ENCODE measurements at places on chromosomes 1 and 21.

GRCh38 chr1:43817304-43817939 is 110.1 kb downstream of the ST3GAL3 start:
- DNase-seq = no peak

- no peak for DNase-seq
Measured at GRCh38 chr1:114901814-114902213, 47.2 kb downstream of the SYCP1 start.

DNA sequence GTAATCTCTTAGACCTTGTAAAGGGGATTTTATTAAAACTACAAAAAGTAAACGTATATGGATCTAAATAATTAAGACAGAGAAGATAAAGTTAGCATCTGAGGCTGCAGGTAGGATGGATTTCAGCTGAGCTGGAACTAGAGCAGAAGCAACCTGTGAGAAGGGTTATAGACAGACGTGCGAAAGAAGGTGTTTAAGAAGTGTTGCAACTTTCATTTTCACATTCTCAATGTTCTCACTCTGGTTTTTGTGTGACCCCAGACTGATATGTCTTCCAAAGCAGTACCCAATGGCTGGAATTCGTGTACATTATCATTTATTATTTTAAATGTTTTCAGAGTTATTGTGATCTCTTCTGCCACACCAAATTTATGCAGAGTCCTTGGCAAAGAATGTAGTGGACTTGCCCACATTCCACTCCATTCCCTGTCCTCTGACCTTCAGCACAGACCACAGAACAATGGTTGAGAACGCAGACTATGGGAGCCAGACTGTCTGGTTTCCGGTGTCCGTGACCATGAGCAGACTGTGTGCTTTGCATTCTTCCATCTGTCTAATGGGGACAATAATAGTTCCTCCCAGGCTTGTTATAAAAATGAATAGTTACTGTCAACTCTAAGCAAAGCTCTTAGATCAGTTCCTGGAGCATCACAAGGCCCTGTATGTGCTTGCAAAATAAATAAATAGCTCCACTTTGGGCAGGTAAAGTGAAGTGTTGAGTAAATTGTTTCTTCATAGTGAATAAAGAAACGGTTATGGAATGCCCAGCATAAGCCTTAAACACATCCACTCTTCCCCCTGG is 140.6 kb upstream of the SAMSN1 start:
- no peak for DNase-seq

GRCh38 chr1:67688526-67689219 is 3.7 kb downstream of the GADD45A start:
- no peak for DNase-seq

GRCh38 chr1:192225266-192225665 is 67.0 kb downstream of the RGS18 start:
- no peak for DNase-seq

GRCh38 chr1:65319141-65319540 is 9.8 kb downstream of the DNAJC6 start:
- DNase-seq = no peak

GRCh38 chr1:183272390-183272848 is 86.4 kb downstream of the LAMC2 start:
- DNase-seq = no peak

DNA sequence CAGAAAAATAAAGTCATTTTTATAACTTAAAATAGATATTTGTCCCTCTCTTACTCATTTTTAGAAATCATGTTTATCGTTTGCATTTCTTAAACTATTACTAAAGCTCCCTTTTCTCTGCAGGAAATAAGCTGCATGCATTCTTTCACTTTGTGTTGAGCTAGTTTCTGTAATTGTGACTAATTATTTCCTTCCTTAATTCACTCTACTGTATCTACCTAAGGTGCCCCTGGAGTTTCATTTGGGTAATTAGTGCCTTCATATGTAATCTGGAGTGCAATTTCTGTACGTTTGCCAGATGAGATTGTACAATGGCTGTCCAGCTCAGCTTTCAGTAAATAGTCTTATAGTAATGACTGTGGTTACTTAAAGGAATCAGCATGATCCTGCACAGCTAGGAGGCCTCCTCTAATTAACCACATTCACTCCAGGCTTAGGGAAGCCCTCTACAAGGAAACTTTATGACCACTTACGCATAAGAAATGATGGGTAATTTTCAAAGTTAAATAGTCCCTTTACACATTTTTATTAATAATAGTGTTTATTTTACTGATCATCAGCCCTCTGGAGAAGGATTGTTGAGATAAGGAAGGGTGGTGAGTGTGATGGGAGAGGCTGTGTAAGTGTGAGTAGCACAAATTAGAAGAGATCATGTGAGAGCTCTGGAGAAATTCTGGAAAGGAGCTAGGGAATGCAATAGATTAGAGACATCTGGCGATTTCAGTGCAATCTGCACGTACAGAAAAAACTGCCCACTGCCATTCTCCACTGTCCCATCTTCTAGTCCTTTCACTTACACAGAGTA is 86.8 kb downstream of the LRRC8C start:
- DNase-seq = no peak

DNA sequence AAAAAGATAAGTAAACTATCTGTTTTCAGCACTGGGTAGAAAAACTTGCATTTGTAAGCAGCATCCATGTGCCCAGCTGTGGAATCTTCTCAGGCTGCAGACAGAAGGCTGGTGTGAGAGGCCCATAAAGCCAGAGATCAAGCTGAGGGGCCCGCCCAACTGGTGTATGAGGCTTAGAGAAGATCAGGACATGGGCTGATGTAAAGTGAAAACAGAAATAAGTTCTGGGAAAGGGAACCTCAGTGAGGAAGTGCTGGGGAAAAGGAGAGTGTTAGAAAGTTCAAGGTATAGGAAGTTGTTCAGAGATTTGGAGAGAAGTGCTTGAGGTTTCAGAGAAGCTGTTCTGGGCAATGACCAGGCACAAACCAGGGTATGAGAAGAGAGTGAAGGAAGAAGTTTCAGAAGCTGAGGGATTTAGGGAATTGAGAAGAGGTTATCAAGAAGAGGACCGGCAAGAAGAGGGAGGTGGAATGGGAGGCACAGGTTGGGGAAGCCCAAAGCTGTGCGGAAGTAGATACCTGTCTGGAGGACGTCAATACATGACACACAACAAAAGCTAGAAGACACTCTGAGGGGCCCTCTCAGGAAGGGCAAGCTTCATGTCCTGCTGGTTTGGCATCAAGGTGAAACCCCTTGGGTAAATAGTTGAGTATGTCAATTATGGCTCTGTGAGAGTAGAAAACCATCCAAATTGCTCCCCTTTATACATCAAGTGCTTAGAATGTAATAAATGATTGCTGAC is 2.7 kb upstream of the CD5L start:
- no peak for DNase-seq

DNA sequence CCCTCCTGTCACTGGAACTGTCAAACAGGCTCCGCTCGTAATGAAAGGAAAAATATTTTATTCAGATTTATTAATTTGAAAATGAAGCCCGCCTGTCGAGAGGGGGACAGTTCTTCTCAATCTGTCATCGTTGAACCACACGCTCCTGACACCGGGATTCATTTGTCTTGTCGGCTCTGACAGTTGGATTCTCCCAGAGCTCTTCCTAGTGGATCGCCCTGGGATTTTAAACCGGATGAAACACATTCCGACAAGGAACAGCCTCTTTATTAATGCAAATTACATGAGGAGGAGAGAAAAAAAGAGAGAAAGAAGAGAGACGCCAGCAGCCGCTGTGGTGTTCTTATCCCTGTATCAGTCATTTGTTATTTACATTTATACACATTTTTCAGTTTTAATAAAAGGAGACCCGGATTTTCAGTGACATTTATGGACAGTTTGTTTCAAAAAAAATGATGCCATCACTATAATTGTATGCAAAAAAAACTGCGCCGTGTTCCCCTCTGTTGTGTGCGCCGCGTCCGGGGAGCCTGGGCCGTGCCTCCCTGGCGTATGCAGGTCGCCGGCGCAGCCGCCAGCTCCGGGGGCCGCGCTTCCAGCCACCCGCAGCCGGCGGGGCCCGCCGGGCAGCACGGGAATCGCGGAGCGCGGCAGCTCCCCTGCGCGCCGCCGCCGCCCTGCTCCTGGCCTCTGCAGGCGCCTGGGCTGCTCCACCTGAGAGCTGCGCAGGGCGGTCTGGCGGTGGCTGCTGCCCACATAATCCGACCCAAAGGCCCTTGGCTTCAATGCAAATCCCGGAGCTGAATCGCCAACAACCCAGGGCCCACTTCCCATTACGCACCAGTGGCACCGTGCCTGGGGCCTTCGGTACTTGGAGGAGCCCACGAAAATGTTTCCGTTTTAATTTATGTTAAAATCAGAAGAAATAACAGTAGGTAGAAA is 237.9 kb upstream of the PBX1 start:
- DNase-seq = no peak

DNA sequence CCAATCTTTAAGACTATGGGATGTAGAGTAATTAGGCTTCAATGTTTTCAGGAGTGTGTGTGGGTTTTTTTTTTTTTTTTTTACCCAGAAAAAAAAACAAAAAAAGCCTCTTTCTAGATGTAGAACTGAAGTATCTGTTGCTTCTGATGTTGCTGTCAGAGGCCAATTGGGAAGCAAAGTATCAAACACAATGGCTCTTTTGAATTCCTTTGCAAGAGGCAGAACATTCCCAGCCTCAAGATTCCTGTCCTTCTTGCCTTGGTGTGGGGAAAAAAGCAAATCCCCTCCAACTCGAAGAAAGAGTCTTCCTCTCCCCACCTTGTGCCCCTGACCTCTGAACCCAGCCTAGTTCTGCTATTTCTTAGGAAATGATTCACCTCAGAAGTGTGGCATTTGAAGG is 55.4 kb upstream of the LMO4 start:
- no peak for DNase-seq

GRCh38 chr1:115330480-115331013 is 7.5 kb downstream of the NGF start:
- DNase-seq = no peak

- DNase-seq = no peak
Measured at GRCh38 chr1:10252508-10252907, 42.1 kb downstream of the KIF1B start.

DNA sequence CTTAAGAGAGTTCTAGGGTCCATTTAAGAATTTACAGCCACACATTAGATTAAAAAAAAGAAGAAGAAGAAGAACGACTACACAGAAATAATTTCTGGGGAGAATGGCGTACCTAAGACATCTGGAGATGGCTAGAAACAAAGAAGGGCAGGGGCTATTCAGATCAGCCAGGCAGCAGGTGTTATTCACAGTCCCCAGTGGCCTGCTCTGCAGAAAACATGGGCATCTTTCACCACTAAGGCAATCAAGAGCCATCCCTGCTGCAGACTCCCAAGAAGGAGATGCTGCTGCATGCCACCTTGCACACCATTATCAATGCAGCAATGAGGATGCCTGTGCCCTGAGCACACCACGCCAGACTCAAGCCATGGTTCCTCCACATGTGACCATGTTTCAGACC is 7.9 kb upstream of the FCRL2 start:
- DNase-seq = no peak

DNA sequence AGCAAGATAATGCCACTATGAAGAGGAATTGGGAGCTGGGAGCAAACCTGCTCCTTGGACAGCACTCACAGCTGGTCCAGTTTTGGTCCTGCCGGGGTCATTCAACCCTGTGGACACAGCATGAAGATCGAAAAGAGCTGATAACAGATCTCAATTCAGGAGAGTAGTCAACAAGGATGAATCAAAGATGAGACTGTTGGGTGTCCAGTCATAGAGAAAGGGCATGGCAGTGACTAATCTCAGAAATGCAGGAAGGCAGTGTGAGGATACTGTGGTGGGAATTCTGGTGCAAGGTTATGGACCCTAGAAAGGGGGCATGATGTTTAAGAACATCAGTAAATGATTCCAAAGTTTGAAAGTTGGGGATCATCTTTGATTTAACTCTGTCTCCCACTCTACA is 261.4 kb upstream of the ZP4 start:
- no peak for DNase-seq

GRCh38 chr1:78437396-78437795 is 53.4 kb upstream of the PTGFR start:
- no peak for DNase-seq

- no peak for DNase-seq
Measured at GRCh38 chr21:31543191-31543590, 116.3 kb upstream of the SOD1 start.

- DNase-seq = no peak
Measured at GRCh38 chr1:93669369-93669768, 12.3 kb downstream of the BCAR3 start.

- no peak for DNase-seq
Measured at GRCh38 chr1:160309571-160309970, 24.6 kb upstream of the PEX19 start.

DNA sequence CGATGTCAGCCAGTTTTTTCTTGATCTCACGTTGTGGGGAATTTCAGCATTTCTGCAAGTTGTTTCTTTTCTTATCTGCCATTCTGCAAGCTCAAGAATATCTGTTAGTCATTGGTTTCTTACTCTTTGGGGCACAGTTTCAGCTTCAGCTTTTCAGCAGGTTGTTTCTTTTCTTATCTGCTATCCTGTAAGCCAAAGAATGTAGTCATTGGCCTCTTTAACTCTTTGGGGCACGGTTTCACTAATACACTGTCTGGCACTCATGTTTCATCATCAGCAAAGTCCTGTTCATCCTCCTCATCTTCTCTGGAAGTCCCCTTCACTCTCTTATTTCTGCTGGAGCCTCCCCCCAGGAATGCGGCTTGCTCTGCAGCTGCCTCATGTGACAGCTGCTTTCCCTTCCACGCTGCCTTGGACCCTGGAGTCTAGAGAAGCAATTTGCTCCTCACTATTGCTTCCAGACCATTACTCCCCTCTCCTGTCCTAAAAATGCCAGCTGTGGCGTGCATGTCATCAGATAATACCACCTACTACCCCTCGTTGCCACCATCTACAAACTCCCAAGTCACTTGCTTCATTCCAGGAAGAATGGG is 67.0 kb upstream of the CACNA1E start:
- no peak for DNase-seq

DNA sequence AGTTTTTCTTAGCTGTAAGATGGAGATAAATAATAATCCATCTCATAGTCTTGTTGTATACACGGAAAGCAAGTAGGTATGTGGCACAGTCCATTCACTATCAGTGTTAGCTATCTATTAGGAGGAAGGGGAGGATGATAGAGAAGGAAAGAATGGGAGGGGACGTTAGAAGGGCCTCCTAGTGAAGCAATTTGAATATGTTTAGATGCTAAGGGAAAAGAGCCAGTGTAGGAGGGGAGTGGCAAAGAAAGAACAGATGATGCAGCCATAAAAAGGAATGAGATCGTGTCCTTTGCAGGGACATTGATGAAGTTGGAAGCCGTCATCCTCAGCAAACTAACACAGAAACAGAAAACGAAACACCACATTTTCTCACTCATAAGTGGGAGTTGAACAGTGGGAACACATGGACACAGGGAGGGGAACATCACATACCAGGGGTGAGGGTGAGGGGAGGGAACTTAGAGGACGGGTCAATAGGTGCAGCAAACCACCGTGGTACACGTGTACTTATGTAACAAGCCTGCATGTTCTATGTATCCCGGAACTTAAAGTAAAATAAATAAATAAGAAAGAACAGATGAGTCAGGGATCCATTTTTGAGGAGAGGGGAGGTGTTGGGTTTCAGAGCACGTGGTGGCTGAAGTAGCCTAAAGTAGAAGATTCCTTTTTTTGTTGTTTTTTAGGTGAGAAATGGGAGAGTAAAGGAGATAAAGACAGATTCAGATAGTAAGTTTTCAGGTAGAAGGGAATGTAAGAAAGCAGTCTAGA is 124.1 kb downstream of the POU2F1 start:
- DNase-seq = no peak

- DNase-seq = no peak
Measured at GRCh38 chr1:21311016-21311415, 20.8 kb upstream of the ECE1 start.

- no peak for DNase-seq
Measured at GRCh38 chr1:244914761-244915160, 50.4 kb upstream of the HNRNPU start.

- no peak for DNase-seq
Measured at GRCh38 chr1:199279872-199280645, 641.2 kb downstream of the PTPRC start.

- DNase-seq = no peak
Measured at GRCh38 chr21:35399706-35400105, 350.6 kb upstream of the RUNX1 start.

Measured in activated T-cell treated with anti-CD3 and anti-CD28 coated beads, Interleukin-2, amount 50 U/mL, for 1 hour (primary cell).